ENCODE measurements at places on chromosomes 4 and X.

- H3K4me1 ChIP-seq: peaks cover 2% of the 10 kb centered on the region
- H3K4me3 ChIP-seq: no peak overlapping the region
- no peaks in the 10 kb centered on the region for H3K27me3 ChIP-seq
- no peaks in the 10 kb centered on the region for H3K36me3 ChIP-seq
- H3K27ac ChIP-seq: no peak overlapping the region
Observed at GRCh38 chr4:40722576-40723161, 27.1 kb upstream of the NSUN7 start.

DNA sequence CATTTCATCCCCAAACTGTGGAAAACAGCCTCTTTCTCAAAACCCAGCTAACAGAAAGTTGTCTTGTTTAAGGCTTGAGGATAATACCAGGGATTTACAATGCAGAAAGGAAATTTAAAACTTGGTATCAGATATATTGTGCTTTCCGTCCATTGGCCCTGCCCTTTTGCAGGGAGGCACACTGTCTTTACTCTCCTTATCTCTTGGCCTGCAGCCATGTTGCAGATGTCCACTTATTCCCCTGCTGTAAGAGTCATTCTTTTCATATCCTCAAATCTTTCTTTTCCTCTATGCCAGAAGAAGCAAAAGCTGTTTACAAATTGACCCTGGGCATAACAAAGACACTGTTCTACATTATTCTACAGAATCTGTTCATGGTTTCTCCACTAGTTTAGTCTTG, 75.6 kb upstream of the DYNLT3 start:
- no peak overlapping the region for H3K4me3 ChIP-seq
- no peak overlapping the region for H3K27ac ChIP-seq
- H3K4me1 ChIP-seq: no peaks in the 10 kb centered on the region
- no peaks in the 10 kb centered on the region for H3K36me3 ChIP-seq

GRCh38 chr4:3657902-3658529, 108.2 kb upstream of the ADRA2C start:
- H3K4me1 ChIP-seq: no peaks in the 10 kb centered on the region
- H3K4me3 ChIP-seq: no peak overlapping the region
- H3K27me3 ChIP-seq: peaks cover 61% of the 10 kb centered on the region
- no peaks in the 10 kb centered on the region for H3K36me3 ChIP-seq

DNA sequence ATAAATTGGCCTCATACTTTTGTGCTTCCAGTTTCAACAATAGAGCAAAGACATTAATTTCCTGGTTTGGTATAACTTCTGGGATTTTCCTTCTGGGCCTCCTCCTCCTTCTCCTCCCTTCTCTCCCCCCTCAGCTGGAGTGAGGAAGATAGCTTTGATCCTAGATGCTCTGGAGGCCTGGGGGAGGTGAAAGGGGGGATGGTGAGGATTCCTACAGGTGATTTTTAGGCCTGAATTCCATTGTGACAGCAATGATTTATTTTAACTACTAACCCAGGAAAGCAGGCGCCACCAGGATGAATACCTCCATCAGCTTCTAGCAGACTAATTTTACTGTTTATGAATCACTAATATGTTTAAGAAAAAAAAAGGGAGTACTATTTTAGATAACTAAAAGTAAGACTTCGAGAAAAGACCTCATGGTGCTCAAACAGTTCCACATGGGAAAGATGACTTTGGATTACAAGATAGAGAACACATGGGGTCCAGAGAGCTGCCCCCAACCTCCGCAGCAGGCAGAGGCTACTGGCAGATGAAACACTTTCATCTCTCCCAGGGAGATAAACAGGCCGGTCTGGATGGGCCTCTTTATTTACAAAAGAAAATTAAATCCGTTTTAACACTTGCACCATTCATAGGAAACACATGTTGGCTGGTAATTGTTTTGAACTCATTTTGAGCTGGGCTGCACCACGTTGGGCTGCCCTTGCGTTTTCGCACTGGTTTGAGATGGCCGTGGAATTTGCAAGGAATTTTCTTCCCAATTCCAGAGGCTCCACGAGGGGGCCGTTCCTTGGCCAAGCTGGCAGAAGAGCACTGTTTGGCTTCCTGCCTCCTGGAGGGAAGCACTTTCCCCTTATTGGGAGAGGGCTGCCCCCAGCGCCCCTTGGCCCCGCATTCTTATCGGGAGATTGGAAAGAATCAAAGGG, 125.1 kb upstream of the STX18 start:
- no peaks in the 10 kb centered on the region for H3K36me3 ChIP-seq
- H3K27me3 ChIP-seq: no peaks in the 10 kb centered on the region
- DNase-seq: no peak
- H3K4me3 ChIP-seq: no peak overlapping the region
- no peaks in the 10 kb centered on the region for H3K4me1 ChIP-seq
- H3K27ac ChIP-seq: no peak overlapping the region

- H3K27ac ChIP-seq: no peak overlapping the region
- no peaks in the 10 kb centered on the region for H3K4me1 ChIP-seq
- no peak for DNase-seq
- no peak overlapping the region for H3K4me3 ChIP-seq
- H3K36me3 ChIP-seq: no peaks in the 10 kb centered on the region
Observed at GRCh38 chr4:186946136-186946535, 222.5 kb upstream of the FAT1 start.

DNA sequence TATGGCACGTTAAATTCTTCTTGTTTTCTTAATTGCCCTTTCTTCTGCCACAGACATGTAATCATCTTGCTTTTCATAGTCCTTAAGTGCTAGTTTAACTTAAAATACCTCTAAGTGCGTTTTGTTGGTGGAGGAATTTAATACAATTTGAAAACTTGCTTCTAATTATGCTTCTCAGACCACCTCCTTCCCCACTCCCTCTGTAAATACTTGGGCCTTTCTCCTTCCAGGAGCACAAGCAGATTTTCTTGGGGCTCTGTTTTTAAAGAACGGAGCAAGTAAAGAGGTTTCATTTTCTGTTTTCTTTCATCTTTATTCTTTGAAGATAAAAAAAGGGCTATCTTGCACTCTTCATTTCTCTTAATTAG, 559 bp upstream of the PCDH18 start:
- H3K27ac ChIP-seq: no peak overlapping the region
- H3K36me3 ChIP-seq: no peaks in the 10 kb centered on the region
- no peak for DNase-seq
- no peaks in the 10 kb centered on the region for H3K27me3 ChIP-seq
- H3K4me1 ChIP-seq: no peaks in the 10 kb centered on the region

DNA sequence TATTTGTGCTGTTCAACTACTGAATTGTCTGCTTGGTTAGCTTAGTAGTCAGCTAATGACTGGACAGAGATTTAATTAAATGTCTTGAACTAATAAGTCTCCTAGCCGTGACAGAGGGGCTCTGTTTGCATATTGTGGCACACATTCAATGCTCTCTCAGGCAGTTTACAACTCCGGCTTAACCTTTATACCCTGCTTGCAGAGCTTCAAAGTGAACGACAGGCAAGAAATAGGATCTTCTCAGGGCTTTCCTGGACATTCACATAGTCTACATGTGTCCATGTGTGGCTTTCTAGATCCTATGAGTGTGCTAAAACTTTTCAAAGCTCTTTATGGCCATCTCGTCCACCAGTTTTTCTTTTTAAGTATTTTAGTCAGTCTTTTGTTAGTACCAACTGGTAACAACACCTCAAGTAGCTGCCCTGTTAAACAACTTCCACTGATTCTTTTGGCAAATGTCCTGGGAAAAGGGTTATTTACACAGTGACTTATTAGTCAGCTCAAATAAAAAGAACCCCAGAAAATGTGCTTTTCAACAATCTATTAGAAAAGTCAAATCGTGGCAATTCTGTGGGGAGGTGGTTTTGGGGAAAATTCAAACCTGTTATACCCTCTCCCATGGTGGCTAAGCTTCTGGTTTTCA, 28.6 kb downstream of the OR13H1 start:
- no peak overlapping the region for H3K27ac ChIP-seq
- DNase-seq: no peak
- no peaks in the 10 kb centered on the region for H3K4me1 ChIP-seq
- H3K36me3 ChIP-seq: no peaks in the 10 kb centered on the region
- no peak overlapping the region for H3K4me3 ChIP-seq

- no peaks in the 10 kb centered on the region for H3K36me3 ChIP-seq
- DNase-seq: no peak
- H3K4me1 ChIP-seq: no peaks in the 10 kb centered on the region
- no peaks in the 10 kb centered on the region for H3K27me3 ChIP-seq
- no peak overlapping the region for H3K4me3 ChIP-seq
Observed at GRCh38 chr4:5640096-5640495, 68.3 kb downstream of the EVC2 start.

DNA sequence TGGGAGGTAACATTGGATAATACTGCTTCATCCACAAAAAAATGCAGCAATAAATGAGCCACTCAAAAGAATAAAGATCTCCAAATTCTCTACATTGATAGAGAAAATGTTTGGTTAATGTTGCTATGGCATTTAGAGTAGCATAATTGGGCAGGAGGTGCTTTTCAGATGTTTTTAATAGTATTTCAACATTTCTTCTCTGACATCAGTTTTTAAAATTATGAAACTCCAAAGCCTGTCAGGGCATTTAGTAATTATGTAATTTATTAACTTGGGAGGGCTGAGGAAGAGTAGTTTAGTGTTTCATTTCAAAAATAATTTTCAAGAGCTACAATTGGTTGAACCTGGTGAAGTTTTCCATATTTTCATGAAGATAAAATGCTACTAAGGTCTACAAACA, 211.3 kb upstream of the INTU start:
- no peaks in the 10 kb centered on the region for H3K4me1 ChIP-seq
- no peak overlapping the region for H3K4me3 ChIP-seq
- H3K27me3 ChIP-seq: peaks cover 2% of the 10 kb centered on the region
- no peak for DNase-seq
- H3K36me3 ChIP-seq: no peaks in the 10 kb centered on the region

All from T-cell (primary cell).